Activated CD4-positive, alpha-beta T cell treated with anti-CD3 and anti-CD28 coated beads, Interleukin-2, amount 50 U/mL, for 1 hour (primary cell): ENCODE measurements at places on chromosomes 6 and 20.

DNA sequence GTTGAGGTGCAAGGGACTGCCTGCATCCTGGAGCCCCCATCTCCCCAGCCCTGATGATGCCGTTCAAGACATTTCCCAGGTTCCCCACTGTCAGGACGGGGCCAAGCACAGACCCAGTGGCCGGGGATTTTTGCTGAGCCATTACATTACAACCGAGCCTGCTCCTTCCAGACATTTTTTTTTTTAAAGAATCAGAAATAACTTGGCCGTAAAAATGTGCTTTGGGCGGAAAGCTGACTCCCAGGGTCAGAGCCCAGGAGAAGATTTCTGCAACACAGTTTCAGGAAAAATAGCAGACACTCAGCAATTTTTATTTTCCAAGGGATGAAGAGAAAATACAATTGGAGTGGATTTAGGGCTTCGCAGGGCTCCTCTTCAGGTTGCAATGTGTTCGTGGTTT lies 87.9 kb downstream of the LRFN2 start:
- DNase-seq, result no peak

- no peak for DNase-seq
Measured at GRCh38 chr6:56220078-56220477, 27.3 kb downstream of the COL21A1 start.

GRCh38 chr20:10170261-10170660 lies 48.4 kb upstream of the SNAP25 start:
- DNase-seq, result no peak

GRCh38 chr6:137013031-137013430 lies 31.7 kb downstream of the IL20RA start:
- no peak for DNase-seq

DNA sequence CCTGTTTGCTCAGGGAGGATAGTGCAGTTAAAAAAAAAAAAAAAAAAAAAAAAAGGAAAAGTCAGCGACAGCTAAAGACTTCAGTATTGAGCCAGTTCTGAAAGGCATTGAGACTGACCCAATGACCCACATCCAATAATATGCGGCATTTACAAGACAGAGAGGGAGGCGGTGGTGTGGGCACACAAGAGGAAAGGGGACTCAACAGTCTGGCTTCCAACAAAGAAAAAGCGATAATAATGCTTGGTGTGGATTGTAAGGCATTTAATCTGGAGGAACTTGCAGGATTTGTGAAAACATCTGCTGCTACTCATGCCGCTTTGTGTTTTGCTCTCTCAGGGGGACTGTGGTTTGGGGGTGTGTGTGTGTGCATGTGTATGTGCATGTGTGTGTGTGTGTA lies 784.3 kb upstream of the CHD6 start:
- DNase-seq, result no peak

- DNase-seq, result no peak
Measured at GRCh38 chr6:16494793-16495192, 256.4 kb downstream of the GMPR start.

- no peak for DNase-seq
Measured at GRCh38 chr6:150696190-150696589, 96.5 kb downstream of the PLEKHG1 start.

DNA sequence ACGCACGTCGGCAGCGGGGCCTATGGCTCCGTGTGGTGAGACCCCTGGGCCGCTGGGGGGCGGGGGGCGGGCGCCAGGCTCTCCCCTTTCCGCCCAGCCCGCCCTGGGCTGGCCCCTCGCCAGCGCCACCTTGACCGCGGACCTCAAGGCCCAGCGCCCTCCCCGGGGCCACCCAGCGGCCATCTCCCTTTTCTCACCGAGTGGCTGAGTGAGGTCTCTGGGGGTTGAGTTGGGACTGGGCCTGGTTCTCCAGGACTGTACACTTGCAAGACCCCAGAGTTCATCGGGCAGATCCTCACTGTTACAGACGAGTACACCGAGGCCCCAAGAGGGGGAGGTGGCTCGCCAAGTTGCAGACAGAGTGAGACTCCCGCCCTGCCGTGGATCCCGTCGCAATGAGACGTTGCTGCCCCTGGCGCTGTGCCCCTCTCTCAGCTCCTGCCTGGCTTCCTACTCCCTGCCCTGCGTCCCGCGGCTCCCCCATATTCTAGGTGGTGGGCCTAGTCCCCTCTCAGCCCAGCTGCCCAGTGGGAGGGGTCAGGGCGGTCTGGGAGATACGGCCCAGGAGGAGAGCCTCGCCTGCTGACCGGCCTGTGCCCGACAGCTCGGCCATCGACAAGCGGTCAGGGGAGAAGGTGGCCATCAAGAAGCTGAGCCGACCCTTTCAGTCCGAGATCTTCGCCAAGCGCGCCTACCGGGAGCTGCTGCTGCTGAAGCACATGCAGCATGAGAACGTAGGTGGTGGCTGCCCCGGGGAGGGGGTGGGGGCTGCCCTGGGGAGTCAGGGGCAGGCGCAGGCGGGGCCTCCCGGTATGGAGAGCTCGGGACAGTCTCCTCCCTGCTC lies 576 bp downstream of the MAPK13 start:
- DNase-seq, result peak; percentile 48

GRCh38 chr6:157216570-157216969 lies 106.7 kb downstream of the TMEM242 start:
- no peak for DNase-seq

DNA sequence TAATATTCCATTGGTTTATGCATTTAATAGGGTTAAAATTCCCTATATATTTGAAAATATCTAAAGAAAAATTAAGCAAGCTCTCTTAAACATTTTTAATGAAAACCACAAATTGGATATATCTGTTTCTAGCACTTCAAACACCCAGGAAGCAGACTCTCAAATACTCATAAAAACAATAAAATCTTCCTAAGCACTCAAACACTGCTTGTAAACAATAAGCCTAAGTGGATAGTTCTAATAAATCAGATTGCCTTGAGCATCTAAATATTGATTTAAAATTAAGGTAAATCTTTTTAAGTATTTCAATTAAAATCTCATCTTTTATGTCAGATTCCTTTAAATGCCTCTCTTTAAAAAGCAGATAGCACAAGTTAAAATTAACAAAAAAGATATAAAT lies 254.4 kb downstream of the KCNQ5 start:
- no peak for DNase-seq

DNA sequence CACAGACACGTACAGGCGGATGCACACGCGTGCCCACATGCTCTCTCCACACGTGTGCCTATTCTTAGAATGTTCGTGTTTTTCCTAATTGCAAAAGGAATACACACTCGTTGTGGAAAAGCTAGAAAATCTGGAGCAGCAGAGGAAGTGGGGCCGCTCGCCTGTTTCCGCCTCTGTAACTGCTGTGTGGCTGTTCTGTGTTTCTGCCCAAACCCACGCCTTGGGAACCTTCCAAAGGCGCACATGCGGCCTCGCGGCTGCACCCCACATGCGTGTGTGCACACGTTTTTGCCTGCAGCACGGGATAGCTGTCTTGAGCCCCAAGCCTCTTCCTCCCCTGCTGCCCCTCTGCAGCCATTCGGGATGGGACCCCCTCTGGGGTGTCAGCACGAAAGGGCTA lies 12.2 kb downstream of the SLC17A9 start:
- no peak for DNase-seq

GRCh38 chr20:50001784-50002311 lies 19.1 kb downstream of the SNAI1 start:
- no peak for DNase-seq

DNA sequence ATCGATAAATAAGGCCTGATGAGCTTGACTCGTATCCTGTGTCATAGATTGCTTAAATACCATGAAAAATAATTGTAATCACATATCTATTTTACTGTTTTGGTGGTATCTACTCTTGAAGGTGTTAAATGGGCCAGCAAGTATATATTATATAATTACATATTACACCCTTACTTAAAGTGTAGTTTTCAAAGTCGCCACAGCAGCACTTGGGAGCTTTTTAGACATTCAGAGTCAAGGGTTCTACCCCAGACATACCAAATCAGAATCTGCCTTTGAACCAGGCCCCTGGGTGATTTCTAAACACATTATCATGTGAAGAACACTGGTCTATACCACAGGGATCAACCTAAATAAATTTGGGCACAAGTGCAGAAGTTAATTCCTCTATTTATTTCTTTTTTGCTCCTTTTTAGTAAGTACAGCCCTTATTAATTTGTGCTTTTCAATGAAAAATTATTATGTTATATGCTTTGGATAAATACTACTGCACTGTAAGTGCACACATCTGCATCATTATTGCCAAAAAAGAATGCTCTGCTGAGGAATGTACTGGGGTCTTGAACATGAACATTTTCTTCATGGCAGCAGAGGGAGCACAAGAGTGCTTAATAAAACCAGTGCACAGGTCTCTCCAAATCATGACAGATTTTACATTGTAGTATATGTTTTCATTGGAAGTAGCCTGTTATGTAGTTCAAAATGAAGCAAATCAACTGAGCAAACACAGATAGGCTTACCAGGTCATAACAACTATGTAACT lies 3.1 kb upstream of the ATXN1 start:
- no peak for DNase-seq

GRCh38 chr6:40849546-40849945 lies 189.5 kb downstream of the UNC5CL start:
- DNase-seq, result no peak

GRCh38 chr20:38485041-38485440 lies 12.4 kb downstream of the RALGAPB start:
- DNase-seq, result no peak

DNA sequence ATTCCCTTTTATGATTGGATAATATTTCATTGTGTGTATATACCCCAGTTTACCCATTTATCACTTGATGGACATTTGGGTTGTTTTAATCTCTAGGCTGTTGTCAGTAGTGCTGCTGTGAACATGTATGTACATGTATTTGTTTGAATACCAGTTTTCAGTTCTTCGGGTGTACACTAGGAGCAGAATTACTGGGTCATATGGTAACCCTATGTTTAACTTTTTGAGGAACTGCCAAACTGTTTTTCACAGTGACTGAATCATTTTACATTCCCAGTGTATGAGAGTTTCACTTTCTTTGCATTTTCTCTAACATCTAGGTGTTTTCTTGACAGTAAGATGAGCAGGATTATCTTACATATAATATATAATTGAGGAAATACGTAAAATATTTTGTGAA lies 44.7 kb upstream of the ADIG start:
- DNase-seq, result no peak

DNA sequence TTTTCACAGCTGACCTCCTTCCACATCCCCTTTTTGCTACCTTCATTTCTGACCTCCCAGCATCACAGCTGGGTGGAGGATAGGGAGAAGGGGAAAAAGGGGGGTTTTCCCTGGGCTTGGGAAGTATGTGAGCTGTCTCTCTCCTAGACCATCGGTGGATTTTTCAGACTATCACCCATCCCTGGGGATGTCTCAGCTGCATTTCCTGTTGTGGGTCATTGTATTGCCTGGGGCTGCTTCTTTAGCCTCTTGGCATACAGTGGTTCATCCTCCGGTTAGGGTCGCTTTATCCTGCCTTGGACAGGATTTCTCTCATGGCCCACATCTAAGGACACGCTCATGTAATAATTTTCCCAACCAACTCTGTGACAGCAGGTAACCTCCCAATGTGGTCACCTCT lies 142.5 kb upstream of the ARG1 start:
- DNase-seq, result no peak

GRCh38 chr6:79215213-79215824 lies 19.2 kb downstream of the HMGN3 start:
- no peak for DNase-seq

DNA sequence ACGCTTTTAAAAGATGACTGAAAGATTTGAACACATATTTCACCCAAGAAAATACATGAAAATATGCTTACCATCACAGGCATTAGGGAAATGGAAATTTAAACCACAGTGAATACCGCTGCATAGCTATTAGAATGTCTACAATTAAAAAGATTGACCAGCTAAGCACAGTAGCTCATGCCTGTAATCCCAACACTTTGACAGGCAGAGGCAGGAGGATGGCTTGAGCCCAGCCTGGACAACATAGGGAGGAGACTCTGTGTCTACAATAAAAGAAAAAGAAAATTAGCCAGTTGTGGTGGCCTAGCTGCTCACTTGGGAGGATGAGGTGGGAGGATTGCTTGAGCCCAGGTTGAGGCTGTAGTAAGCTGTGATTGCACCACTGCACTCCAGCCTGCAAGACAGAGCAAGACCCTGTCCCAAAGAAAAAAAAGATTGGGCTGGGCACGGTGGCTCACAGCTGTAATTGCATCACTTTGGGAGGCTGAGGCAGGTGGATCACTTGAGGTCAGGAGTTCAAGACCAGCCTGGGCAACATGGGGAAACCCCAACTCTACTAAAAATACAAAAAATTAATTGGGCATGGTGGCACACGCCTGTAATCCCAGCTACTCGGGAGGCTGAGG lies 163.7 kb upstream of the AKAP12 start:
- no peak for DNase-seq

- DNase-seq, result no peak
Measured at GRCh38 chr6:56862415-56863175, 92.3 kb upstream of the BEND6 start.

DNA sequence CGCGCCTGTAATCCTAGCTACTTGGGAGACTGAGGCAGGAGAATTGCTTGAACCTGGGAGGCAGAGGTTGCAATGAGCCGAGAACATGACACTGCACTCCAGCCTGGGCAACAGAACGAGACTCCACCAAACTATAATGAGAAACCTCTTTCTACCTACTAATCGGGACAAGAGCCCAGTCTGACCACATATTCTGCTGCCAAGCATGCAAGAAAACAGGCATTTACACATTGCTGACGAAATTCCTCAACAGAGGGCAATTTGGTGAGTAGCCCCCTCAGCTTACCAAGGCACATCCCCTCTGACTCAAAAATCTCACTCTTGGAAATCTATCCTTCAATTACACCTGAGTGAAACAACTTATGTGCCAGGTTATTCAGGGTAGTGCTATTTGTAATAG lies 81.2 kb downstream of the SLC23A2 start:
- no peak for DNase-seq

- DNase-seq, result no peak
Measured at GRCh38 chr6:22149096-22149495, 147.7 kb downstream of the PRL start.

DNA sequence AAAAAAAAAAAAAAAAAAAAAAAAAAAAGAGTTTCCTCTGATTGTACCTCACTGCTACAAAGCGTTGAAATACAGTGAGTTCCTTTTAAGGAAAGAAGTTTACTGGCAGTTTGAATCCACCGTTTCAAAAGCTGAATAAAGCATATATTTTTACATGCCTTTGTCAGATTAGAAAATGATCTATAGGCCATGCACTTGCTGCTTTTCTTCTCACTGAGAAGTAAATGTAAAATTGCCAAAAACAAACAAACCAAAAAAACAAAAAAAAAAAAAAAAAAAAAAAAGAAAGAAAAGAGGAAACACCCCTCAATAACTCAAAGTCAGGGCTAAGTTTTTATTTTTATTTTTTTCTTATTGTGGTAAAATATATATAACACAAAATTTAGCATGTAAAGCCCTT lies 81.9 kb downstream of the LYRM4 start:
- no peak for DNase-seq

GRCh38 chr6:29705389-29706231 lies 17.6 kb upstream of the HLA-F start:
- DNase-seq, result no peak

- DNase-seq, result no peak
Measured at GRCh38 chr6:156189714-156190113, 587.5 kb upstream of the ARID1B start.

- DNase-seq, result no peak
Measured at GRCh38 chr20:62790075-62790474, 6.2 kb upstream of the MRGBP start.
